ENCODE measurements at places on chromosomes 6 and 20.

DNA sequence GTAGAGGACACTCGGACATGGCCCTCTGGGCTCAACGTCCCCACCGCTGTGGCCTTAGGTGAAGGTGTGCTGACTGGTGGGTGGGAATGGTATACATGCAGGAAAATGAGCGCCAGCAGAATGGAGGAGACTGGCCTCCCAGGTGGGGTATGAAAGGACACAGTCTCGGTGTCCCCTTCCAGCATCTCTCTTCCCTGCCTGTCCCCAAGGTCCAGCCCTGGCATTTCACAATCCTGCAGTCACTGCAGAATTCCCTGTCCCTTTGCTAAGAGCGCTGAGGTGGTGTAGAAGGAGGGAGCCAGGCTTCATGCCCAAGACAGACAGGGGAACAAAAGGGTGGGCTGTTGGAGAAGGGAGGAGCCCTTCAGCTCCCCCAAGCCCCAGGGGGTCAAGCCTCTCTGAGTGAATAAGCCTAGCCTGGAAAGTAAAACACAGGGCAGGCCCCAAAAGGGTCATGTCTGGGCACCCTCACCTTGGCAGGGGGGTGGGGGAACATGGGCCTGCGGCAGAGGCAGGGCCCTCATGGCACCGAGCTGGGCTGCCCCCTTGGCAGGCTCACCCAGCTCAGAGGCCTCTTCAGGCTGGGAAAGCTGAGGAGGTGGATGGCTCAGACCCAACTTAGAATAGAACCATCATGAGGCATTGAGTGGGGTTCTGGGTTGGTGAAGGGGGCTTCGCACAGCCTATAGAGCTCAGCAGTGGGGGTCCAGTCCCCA lies 23.9 kb downstream of the TFEB start:
- DNase-seq: no peak

- no peak for DNase-seq
Measured at GRCh38 chr20:294602-295001, 2.8 kb upstream of the ZCCHC3 start.

- DNase-seq: peak; percentile 14
Measured at GRCh38 chr6:135145063-135145800, 35.9 kb upstream of the MYB start.

DNA sequence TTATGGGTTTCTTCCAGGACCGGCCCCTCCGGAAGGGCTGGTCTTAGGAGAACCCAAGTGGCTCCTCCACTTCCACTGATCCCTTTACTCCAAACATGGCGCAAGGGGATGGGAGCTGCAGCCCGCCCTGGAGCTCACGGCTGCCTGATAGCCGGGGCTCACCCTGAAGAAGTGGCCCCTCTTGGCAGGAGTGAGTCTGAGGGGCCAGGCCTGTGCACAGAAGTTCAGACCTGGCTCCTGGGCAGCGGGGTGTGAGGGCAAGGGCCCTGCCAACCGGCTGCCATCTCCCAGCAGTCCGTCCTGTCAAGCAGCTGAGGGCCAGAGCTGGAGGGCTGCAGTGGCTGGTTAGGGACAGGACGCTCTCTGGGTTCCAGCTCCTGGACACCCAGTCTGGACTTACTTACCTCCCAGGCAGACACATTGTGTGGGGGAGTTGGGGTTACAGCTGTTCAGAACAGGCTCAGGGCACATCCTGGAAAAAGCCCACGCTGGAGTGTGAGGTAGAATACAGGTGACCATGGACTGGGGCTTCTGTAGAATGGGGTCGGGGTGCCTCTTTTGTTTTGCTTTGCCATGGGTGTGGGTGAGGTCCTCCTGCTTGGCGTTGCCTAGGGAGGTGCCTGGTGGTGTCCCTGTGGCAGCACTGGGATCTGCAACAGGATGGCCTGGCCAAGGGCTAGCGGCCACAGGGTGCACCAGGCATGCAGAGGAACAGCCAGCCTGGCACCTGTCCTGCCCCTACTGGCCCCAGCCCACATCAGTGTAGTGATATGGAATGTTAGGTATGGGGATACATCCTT lies 88.4 kb downstream of the ASXL1 start:
- DNase-seq: no peak

- DNase-seq: no peak
Measured at GRCh38 chr6:218153-219018, 73.9 kb upstream of the DUSP22 start.
